Activated CD4-positive, alpha-beta T cell treated with anti-CD3 and anti-CD28 coated beads for 36 hours (primary cell): ENCODE measurements at places on chromosomes 4 and X. TPM values are rescaled to one million over a fixed set of nuclear protein-coding genes. Genes with fewer than 3 reads are reported as not detected.

- no peaks in the 10 kb centered on the region for H3K4me1 ChIP-seq
- no peak for DNase-seq
- no peaks in the 10 kb centered on the region for H3K36me3 ChIP-seq
- H3K4me3 ChIP-seq: no peak overlapping the region
- no peaks in the 10 kb centered on the region for H3K27me3 ChIP-seq
These were observed 174.4 kb downstream of the GRIA3 start for GRCh38 chrX:123358457-123358856.

DNA sequence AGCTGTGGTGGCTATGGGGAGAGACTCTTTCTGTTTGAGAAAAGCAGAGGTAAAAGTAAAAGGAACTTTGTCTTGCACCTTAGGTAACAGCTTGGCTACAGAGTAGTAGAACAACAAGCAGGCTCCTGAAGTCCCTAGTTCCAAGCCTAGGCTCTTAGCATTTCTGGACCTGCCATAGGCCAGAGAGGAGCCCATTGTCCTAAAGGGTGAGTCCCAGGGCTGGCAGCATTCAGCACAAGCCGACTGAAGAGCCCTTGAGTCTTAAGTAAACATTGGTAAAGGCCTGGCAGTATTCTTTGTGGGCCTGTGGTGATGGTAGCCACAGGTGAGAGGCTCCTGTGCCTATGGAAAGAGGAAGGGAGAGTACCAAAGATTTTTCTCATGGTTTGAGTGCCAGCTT is 38.2 kb downstream of the CSN3 start:
- H3K36me3 ChIP-seq: no peaks in the 10 kb centered on the region
- no peak for DNase-seq
- no peaks in the 10 kb centered on the region for H3K27me3 ChIP-seq
- H3K27ac ChIP-seq: no peak overlapping the region

DNA sequence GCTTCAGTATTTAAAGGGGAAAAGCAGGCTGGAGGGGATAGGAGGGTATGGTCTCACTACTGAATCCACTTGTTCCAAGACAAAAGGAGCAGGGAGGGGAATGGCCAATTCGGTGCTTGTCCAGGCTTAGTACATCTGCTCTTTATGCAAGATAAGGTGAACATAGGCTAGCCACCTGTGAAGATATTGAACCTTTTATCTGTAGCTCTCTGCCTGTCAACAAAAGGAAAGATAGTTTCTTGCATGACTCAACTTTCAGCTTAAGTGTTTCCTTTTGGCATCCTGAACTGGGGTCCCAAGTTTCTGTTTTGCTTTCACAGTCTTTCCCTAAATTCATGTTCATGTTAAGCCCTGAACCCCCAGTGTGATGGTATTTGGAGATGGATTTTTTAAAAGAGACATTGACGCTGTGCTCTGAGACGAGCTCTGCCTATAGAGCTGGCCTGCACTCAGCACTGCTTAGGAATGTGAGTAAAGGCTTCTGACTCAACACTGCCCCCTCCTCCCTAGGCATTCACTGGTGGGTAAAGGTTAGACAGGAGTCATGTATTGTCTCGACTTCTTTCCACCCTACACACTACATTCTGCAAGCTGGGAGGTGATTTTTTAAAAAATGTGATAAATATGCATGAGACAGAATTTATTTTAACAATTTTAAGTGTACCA is 28.2 kb downstream of the FAM149A start:
- no peak overlapping the region for H3K4me3 ChIP-seq
- H3K27me3 ChIP-seq: peaks cover 5% of the 10 kb centered on the region
- DNase-seq: peak; percentile 23
- H3K27ac ChIP-seq: no peak overlapping the region

DNA sequence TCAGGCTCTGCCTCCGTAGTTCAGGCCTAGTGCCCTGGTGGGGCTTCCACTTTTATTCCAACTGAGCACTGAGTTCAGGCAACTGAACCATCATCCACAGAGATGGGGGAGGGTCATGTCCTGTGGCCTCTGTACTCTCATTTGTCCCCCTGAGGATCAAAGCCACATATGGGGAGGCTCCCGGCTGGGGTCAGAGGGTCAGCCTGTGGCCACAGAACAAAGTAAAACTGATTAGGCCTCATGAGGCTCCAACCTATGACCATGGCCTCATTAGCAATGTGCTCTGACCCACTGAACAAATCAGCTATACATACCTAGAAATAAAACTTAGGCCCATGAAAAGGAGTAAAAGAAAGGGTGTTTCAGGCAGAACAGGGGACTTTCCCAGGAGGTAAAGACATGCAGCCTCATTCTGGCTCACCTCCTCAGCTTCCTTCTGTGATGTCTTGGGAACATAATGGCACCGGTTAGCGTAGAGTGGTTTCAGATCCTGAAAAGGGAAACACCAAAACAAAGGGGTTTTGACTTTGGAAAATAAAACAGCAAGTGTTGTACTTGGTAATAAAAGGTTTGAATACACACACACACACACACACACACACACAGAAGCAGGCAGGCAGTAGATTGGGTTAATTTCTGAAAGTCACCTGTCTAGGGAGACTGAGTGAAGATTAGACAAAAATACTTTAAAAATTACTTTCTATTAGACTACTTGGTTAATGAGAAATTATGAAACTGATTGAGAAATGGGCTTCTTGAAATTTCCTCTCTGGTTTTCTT is 24.3 kb downstream of the TMEM255A start:
- H3K27ac ChIP-seq: no peak overlapping the region
- no peak overlapping the region for H3K4me3 ChIP-seq
- no peaks in the 10 kb centered on the region for H3K36me3 ChIP-seq
- H3K27me3 ChIP-seq: peaks cover 2% of the 10 kb centered on the region

DNA sequence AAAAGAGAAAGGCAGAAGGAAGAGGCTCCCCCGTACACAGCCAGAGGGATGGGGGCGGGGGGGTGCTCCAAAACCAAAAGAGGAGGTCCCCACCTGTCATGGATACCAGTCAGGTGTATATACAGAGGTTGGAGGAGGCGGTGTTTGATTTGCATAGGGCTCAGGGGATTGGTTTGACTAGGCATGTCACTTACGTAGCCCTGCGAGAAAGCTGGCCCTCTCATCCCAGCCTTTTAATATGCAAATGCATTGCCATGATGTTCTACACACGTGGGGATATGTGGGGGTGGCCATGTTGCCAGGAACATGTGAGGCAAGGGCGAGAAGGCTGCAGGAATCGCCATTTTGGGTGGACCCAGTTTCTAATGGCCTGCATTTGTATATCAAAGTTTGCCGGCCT is 38.6 kb downstream of the TMEM150C start:
- no peak overlapping the region for H3K4me3 ChIP-seq
- H3K36me3 ChIP-seq: no peaks in the 10 kb centered on the region
- H3K27ac ChIP-seq: no peak overlapping the region
- H3K27me3 ChIP-seq: peaks cover 5% of the 10 kb centered on the region
- no peak for DNase-seq

DNA sequence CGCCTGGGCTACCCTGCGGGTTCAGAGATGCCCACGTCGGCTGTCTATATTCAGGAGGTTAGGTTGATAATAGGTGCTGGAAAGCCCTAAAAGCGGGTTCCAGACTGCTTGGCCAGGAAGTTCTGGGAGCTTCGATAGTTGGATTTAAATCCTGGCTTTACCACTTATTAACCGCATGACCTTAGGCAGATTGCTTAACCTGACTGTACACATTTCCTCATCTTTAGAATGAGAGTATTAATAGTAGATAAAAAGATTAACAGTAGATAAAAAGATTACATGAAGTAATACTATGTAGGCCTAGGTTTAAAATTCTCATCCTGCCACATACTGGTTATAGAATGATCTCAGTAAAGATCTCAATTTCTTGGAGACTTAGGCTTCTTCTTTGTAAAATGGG is 75.0 kb upstream of the ESX1 start:
- no peak overlapping the region for H3K4me3 ChIP-seq
- no peak for DNase-seq
- no peak overlapping the region for H3K27ac ChIP-seq
- no peaks in the 10 kb centered on the region for H3K4me1 ChIP-seq
- no peaks in the 10 kb centered on the region for H3K36me3 ChIP-seq
- peaks cover 4% of the 10 kb centered on the region for H3K27me3 ChIP-seq

GRCh38 chr4:100949350-100949935 is 397.9 kb downstream of the PPP3CA start:
- DNase-seq: no peak
- H3K4me1 ChIP-seq: peaks cover 2% of the 10 kb centered on the region
- no peak overlapping the region for H3K27ac ChIP-seq
- no peak overlapping the region for H3K4me3 ChIP-seq
- no peaks in the 10 kb centered on the region for H3K36me3 ChIP-seq

DNA sequence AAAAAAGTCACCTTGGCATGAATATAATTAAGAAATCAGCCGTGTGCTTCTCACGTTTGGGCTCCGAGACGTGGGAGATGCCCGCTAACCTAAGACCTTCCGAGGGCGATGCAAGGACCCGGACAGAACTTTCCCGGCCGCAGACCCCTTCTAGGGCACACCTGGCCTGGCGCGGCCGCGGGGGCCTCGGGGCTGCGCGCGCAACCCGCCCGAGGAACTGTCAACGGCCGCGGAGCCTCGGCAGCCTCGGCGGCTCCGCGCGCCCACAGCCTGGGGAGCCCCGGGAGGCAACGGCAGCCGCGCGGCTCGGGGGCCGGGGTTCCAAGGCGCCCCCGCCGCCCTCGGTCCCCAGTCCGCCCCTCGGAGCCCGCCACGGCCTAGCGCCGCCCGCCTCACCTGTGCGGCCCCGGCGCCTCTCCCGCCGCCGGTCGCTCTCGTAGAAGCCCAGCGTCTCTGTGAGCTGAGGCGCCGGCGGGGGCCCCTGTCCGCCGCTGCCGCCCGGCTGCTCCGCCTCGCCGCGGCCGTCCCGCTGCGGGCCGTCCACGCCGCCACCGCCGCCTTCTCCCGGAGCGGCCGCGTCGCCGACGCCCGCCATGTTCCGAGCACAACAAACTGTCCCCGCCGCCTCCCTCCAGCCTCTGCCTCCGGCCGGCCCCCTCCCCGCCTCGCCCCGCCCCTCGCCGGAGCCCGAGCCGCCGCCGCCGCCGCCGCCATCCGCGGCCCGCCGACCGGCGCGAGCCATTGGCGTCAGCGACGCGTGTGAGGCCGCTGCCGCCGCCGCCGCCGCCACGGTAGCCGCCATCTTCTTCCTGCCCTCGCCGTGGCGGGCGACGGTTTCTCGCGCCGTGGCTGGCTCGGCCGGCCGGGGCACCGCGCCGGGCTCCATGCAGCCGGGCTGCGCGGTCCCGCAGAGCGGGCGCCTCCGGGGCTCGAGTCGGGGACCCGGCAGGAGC is at the start of gene TAPT1:
TAPT1 (minus strand) TSS at position 609 of the 953 bp plus-strand sequence; CDS start at position 595, 14 bp downstream.
- H3K27ac ChIP-seq: peak within 1 kb of the TSS; percentile 98
- peak within 1 kb of the TSS; percentile 90 for H3K4me3 ChIP-seq
- H3K27me3 ChIP-seq: no peaks in the 10 kb centered on the region
- peaks cover 56% of the 10 kb centered on the region for H3K4me1 ChIP-seq

GRCh38 chrX:66013194-66013816 is 26.6 kb downstream of the VSIG4 start:
- no peaks in the 10 kb centered on the region for H3K27me3 ChIP-seq
- no peak overlapping the region for H3K27ac ChIP-seq
- DNase-seq: no peak
- H3K4me3 ChIP-seq: no peak overlapping the region
- peaks cover 57% of the 10 kb centered on the region for H3K4me1 ChIP-seq
- no peaks in the 10 kb centered on the region for H3K36me3 ChIP-seq

GRCh38 chrX:119887721-119888425 is 7.8 kb upstream of the AKAP14 start:
- peak; percentile 75 for DNase-seq
- H3K36me3 ChIP-seq: no peaks in the 10 kb centered on the region
- no peak overlapping the region for H3K27ac ChIP-seq
- no peak overlapping the region for H3K4me3 ChIP-seq
- H3K27me3 ChIP-seq: no peaks in the 10 kb centered on the region

DNA sequence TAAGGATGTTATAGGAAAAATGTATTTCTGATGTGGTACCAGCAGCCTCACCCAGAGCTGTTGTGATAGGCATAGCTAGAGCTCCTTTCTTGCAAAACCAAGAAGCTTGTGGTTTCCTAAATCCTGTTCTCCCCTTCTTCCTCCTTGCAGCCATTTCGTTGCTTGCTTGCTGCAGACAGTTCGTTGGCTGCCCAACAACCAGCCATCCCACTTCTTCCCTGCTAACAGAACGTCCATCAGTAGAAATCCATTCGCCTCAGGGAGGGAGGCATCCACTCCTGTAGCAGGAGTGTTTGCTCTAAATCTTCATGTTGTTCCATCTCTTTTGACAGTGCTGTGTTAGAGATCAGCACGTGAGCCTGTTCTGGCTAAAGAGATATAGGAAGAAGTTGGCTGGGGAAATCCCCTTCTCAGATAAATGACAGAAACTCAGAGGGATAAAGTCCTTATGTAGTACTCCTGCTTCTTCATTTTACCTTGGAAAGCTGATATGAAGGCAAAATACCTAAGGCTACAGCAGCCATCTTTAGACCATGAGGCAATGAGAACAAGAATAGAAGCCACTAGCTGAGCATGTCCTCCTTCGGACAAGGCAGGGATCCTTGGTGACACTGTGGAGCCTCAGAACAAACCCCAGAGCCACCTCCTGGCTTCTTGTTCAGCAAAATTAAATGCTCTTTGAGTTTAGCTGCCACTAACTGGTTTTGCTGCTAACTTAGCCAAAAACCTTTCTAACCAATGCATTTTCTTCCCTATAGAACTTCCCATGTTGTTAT is 68.4 kb upstream of the RELL1 start:
- peaks cover 20% of the 10 kb centered on the region for H3K4me1 ChIP-seq
- no peak for DNase-seq
- no peaks in the 10 kb centered on the region for H3K27me3 ChIP-seq
- H3K27ac ChIP-seq: no peak overlapping the region
- H3K36me3 ChIP-seq: no peaks in the 10 kb centered on the region

GRCh38 chr4:98261405-98262291 is 464 bp downstream of the RAP1GDS1 start:
- peak overlapping the region; percentile 93 for H3K27ac ChIP-seq
- H3K4me3 ChIP-seq: peak overlapping the region; percentile 91
- DNase-seq: peak; percentile 59
- H3K36me3 ChIP-seq: peaks cover 10% of the 10 kb centered on the region
- H3K4me1 ChIP-seq: peaks cover 49% of the 10 kb centered on the region

DNA sequence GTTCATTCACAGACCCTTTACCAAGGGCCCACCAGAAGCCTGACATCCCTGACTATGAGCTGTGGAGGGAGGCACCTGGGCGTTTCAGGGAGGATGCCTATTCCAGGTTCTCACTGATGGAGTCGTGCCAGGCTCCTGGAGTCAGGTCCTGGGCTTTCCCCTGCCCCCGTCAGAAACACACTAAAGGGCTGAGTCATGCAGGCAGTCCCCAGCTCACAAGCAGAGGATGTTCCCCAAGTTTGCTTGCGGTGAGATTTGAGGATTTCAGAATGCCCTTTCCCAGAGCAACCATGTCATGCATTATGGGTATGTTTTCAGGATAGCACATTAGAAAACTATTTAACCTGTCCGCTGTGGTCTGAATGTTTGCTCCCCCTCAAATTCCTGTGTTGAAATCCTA is 45.2 kb downstream of the FHDC1 start:
- H3K27ac ChIP-seq: no peak overlapping the region
- H3K4me3 ChIP-seq: no peak overlapping the region
- no peaks in the 10 kb centered on the region for H3K36me3 ChIP-seq
- no peaks in the 10 kb centered on the region for H3K4me1 ChIP-seq

Gene NAP1L2
- 1.9 TPM for total RNA-seq

Gene RHOH
- 74.7 TPM for total RNA-seq

Gene GC
- not detected for total RNA-seq

Gene IL3RA
- total RNA-seq: 0.37 TPM

Gene TBC1D8B
- total RNA-seq: 0.82 TPM

Gene PDZD4
- 2.4 TPM for total RNA-seq

Gene ERCC6L
- total RNA-seq: 11.7 TPM

Gene AKAP14
- not detected for total RNA-seq

Gene STPG2
- 0.14 TPM for total RNA-seq

Gene TNMD
- not detected for total RNA-seq

Gene CXCL6
- total RNA-seq: not detected

Gene POU4F2
- total RNA-seq: not detected

Gene TEX13C
- total RNA-seq: not detected

Gene CFAP299
- not detected for total RNA-seq

Gene CXCL11
- not detected for total RNA-seq

Gene CENPVL3
- total RNA-seq: 0.43 TPM

Gene ADAMTS3
- not detected for total RNA-seq
